Germinal center (tissue), 1 donor: ENCODE measurements at places on chromosomes 1 and 21.

- no peak for DNase-seq
Measured at GRCh38 chr21:16777041-16777720, 735.7 kb upstream of the CXADR start.

DNA sequence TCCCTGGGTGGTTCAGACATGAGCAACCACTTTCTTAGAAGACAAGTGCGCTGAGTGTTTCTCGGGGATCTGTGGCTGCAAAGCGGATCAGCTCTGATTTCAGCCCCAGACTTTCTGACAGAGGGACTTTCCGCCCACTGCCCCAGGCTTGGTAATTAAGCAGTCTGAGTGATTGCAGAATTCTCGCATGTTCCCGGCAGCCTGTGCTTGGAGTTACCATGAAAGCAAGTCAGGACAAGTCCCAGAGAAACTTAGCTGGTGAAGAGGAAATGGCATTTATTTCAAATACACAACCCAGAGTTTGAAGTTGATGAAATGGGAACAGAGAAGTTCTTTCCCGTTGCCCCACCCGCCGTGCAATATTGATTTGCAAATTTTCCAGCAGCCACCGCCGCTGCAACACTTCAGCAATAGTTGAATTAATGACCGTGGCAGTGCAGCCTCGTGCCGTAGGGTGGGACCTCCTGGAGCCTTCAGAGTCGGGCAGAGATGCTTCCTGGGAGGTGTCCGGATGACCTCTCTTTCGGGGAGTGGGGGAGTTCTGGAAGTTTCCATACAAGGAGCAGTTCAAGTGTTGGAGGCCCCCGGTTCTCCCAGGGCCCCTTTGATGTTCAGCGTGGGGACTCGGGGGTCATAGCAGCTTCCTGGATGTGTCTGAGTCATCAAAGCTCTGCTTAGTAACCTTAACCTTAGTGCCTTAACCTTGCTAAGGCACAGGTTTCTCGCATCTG, 134.7 kb downstream of the KAZN start:
- DNase-seq, result no peak

- no peak for DNase-seq
Measured at GRCh38 chr1:164926107-164926506, 367.1 kb downstream of the PBX1 start.

DNA sequence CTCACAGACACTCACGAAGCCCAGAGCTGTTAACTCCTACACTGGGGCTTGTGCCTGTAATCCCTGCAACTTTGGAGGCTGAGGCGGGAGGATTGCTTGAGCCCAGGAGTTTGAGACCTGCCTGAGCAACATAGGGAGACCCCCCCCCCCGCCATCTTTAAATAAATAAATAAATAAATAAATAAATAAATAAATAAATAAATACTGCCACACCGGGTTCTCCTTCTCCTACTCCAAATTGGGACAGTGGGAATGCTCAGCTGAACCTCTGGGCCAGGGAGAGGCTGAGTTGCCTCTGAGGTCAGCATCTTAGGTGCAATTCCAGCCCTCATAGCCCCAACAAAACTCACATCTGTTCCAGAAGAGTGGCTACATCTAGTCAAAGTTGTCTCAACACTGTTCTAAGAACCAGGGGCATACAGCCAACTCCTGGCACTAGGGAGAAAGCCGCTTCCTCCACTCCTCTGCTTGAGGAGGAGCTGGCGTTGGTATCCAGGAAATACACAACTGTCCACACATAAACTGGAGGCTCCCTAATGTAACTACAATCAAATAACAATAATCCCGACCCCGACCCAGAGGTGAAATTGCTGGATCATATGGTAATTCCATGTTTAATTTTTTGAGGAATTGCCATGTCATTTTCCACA, 27.0 kb downstream of the C1orf216 start:
- DNase-seq, result no peak

DNA sequence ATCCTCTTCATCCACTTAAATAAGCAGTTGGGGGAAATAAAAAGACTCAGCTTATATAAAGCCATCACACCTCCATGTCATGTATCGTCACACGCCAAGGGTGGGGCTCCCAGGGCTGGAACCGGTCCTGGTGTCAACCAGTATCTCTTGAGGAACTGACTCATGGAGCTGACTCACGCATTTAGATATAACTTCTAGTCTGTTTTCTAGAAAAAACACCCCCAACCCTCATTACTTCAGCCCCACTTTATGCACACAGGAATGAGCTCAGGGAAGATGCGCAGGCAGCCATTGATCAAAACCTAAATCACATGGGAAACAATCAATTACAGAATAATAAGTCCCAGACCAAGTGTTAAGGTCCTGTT, 6.9 kb upstream of the IL22RA1 start:
- DNase-seq, result no peak

- no peak for DNase-seq
Measured at GRCh38 chr1:55503663-55504305, 288.6 kb upstream of the USP24 start.

- DNase-seq, result no peak
Measured at GRCh38 chr1:78664763-78665162, 15.1 kb downstream of the IFI44 start.

DNA sequence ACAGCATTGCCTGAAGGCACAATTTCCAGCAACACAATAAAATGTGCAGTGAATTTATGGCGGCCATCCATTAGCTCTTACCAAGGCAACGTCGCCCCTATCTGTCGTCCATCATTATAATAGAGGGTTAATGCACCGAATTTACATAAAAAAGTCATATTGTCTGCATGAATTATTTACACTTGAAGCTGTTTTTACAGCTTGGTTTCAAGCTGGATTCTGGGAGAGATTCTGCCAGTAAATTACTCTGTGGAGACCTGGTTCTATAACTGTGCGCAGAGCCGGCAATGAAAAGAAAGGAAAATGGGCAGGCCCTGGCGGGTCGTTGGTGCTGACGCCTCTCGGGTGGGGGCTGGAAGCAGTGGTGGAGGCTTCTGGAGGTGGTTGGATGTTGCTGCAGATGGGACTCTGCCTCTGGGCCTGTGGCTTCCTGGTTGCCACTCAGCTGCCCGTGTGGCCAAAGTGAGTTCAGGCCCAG, 48.9 kb upstream of the POU3F1 start:
- DNase-seq, result no peak

- DNase-seq, result no peak
Measured at GRCh38 chr21:28938726-28939125, 54.0 kb downstream of the LTN1 start.

GRCh38 chr1:52264530-52265115, 101.4 kb downstream of the CC2D1B start:
- no peak for DNase-seq

DNA sequence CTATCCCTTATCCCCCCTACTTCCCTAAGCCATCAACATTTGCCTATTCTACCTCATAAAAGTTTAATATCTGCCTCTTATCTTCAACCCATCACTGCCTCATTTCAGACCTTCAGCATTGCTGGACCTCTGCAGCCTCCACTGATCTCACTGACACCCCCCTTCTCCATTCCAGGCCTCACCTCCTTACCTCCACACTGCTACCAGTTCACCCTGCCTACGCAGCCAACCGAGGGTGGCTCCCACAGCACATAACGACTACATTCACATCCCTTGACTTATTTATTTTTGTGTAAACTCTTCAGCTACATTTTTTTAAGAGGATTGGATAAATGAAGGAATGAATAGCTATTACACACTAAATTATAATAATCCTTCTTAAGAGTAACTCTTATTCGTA, 14.2 kb downstream of the CLCC1 start:
- DNase-seq, result no peak

- DNase-seq, result no peak
Measured at GRCh38 chr1:81463936-81464837, 336.5 kb upstream of the ADGRL2 start.

DNA sequence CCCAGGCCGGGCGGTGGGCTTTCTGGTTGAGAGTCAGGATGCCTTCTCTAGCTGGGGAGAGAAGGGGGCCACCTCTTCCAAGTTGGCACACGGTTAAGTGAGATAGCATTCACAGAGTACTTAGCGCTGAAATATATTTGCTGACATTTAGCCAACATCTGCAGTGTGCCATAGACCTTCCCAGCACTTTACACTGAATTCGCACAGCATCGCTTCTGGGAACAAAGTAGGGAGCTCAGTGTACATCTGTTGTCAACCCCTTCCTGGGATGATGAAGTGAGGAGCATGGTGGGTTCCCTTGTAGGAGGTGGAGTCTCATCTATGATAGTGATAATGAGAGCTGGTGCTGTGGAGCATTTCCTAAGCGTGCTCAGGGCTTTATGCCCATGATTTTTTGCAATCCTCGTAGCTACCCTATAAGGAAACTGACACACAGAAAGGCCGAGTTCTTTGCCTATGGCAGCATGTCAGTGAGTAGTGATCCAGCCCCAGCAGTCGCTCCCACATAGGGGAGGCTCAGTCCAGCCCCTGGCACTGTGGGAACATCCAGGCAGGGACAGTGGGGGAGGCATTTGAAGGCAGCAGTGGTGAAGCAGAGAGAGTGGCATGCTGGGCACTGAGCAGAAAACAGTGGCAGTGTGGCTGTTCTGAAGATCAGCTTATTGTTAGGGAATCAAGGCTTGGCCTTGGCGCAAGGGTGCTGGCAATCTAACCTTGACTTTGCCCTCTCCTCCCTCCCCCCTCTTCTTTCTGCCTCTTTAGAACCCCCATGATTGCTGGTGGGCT, 176.2 kb downstream of the PGBD5 start:
- no peak for DNase-seq

- DNase-seq, result no peak
Measured at GRCh38 chr1:56908619-56909221, 54.1 kb downstream of the C8A start.

- DNase-seq, result no peak
Measured at GRCh38 chr1:68959461-68960030, 462.7 kb upstream of the DEPDC1 start.

DNA sequence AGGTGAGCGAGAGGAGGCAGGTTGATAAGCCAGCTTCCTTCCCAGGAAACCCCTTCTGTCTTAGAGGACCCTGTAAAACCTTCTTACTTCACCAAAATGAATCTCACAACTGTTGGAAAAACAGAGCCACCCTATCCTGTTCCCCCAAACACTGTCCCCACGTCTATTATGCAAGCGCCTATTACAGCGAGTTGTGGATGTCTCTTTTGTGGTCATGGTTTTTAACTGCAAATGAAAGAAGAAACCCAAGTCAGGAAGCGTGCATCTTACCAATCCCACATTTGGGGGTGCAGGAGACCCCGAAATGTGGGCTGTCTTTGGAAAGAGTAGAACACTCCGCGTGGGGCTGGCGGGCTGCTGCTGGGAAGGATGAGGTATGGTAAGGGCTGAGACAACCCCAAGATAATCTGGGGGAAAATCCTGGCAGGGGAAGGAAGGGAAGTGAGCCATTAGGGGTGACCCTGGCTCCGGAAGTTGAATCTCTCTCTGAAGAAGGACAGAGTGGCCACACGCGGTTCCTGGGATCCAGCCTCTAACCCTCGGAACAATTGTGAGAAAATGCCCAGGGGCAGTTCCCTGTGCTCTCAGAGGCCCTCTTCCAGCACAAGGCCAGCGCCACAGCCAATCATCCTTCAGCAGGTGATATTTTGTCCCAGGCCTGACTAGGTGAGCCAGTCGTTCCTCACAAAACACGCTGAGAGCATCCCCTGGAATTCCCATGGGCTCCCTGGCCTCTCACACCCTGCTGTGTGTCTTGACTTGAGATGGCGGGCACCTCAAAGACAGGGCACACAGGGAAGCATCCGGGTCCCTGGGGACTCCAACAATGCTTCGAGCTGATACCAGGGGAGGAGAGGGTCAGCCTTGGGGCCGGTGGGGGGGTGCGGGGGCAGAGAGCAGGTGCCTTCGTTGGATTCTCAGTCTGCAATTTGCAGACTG, 168.5 kb upstream of the IRF2BP2 start:
- no peak for DNase-seq

- no peak for DNase-seq
Measured at GRCh38 chr21:16193496-16194094, 463.8 kb downstream of the USP25 start.

DNA sequence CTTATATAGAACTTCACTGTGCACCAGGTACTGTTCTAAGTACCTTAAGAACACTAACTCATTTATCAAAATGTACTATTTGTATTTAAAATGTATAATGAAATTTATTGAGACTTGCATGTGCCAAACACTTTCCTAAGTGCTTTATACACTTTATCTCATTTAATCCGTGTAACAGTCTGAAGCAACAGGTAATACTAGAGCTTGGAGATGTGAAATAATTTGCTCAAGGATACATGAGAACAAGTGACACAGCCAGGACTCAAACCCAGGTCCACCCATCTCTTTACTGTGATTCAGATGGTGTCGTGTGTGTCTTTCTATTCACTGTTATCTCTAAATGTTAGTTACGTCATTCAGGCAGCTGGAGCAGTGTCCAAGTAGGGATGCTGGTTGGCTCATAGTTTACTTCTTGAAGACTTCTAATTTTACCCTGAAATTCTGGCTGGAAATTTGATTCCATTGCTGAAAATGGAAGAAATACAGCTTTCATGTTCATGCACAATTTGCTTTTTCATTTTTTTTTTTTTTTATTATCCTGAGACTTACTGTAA, 169.7 kb upstream of the UBE2U start:
- no peak for DNase-seq

DNA sequence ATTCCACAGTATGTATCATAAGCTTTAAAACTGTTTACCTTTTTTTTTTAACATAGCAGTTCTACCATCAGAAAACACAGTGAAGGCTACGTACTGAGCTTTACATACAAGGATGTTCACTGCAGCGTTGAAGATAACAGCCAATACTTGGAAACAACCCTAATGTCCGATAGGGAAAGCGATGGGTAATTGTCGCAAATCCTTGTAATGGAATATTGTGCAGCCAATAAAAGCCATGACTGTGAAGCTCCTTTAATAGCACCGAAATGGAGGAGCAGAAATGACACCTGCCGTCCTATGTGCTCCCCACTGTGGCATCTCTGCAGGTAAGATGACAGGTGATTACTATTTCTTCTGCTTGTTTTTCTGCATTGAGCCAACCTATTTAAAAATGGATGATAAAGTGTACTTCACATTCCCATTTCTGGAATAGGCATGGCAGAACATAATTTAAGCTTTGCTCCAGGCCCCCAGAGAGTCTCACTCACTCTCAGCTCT, 523.8 kb downstream of the PTPRU start:
- no peak for DNase-seq

- DNase-seq, result no peak
Measured at GRCh38 chr1:98733782-98734112, 72.2 kb downstream of the SNX7 start.

DNA sequence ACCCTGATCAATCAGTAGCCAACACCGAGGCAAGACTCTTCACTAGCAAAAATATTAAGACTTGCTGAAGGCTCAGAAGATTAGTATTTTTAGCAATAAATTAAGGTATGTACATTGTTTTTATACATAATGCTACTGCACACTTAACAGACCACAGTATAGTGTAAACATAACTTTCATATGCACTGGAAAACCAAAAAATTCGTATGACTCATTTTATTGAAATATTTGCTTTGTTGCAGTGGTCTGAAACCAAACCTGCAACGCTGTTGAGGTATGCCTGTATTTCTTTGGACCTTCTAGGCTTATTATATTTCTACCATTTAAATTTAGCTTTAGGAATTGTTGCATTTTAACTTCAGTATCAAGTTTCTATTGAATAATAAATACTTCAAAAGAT, 65.8 kb upstream of the BCL9 start:
- no peak for DNase-seq

DNA sequence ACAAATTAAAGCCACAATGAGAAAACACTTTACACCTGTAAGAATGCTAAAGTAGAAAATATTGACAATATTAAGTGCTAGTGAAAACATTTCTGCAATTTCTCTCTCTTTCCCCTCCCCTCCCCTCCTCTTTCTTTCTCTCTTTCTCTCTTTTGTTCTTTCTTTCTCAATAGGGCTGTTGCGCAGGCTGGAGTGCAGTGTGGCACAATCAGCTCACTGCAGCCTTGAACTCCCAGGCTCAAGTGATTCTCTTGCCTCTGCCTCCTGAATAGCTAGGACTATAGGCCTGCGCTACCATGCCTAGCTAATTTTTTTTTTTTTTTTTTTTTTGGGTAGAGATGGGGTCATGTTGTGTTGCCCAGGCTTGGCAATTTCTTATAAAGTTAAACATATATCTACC, 5.9 kb upstream of the SHISAL2A start:
- no peak for DNase-seq
